ENCODE measurements at places on chromosomes 5 and 9.

GRCh38 chr5:9423571-9423970 is 122.3 kb downstream of the SEMA5A start:
- DNase-seq: no peak

DNA sequence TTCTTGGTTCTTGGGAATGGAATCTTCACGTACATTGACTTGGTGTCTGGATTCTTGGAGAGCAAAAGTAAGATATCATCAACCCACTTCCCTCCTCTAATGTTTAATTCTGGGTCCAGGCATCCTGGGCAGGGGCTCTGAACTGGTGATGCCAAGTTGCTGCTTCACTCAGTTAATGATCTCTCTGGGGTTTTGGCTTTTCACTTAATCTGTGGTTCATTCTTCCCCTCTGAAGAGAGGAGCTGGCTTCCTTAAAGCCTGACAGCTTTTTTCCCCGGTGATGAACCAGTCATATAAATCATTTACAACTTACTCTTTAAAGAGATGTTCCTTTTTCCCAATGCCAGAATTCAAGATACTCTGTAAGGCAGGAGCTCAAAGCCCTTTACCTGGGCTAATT is 65.9 kb downstream of the ARHGAP26 start:
- no peak for DNase-seq

- no peak for DNase-seq
Measured at GRCh38 chr5:150106674-150107426, 20.5 kb upstream of the CSF1R start.

DNA sequence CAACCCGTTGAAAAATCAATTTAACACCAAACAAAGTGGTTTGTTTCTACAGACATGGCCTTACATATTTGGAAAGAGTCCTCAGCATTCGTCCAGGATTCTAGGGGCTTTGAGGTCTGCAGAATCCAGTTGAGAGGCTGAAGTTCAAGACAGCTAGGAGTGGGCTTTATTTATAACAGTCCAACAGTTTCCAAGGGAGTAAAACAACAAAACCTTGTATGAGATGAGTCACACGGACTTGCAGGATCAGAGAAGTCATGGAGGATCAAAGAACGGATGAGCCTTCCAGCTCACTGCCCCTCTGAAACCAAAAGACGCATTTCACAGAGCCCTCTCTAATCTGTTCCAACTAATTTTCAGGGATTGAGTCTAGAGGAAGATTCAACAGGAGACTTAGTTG is 11.1 kb upstream of the ESM1 start:
- DNase-seq: no peak

GRCh38 chr9:2964470-2964869 is 120.6 kb upstream of the PUM3 start:
- DNase-seq: no peak

DNA sequence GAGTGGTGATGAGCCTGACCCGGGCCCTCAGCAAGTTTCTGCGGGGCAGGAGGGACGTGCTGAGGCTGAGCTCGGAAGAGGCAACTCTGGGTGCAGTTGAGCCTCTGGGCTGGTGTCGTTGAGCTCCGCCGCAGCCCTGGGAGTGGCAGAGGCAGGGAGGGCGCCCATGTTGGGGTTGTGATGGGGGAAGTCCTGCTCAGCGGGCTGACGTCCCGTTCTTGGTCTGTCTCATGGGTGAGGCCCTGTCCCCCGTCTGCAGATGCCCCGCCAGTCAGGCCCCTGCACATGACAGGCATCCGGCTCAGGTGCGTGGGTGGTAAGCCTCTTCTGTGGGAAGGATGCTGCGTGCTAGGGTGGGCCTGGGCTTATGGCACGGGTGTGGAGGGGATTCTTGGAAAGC is 64.3 kb downstream of the RXRA start:
- DNase-seq: peak; percentile 30

DNA sequence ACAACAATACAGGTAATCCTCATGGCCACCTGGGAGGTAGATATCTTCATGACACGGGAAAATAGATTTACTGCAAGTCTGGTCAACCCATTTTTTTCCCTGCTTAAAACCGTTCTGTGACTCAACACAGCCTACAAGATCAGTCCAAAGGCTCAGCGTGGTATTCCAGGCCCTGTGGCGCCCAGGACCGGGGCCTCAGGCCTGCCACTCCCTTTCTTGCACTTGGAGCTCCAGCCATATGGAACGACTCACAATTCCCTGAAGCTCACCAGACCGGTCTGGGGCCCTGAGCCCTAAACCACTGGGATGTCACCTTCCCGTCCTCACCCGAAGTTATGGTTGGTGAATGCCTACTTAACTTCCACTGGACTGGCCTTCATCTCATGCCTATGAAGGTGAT is 6.5 kb upstream of the MLANA start:
- DNase-seq: no peak

DNA sequence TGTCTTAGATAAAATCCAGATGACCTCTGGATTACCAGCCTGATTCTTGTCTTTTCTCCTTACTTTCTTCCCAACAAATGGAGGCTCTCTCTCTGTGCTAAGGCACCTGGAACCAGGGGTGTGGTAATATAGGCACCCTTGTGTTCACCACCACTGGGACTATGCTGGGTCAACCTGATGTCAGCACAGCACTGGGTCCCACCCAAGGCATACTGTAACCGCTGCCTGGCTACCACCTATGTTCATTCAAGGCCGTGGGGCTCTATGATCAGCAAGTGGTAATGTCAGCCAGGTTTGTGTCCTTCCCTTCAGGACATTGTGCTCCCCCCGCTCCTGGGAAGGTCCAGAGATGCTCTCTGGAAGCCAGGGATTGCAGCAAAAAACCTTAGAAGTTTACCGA is 283.6 kb downstream of the TMEM232 start:
- DNase-seq: no peak

GRCh38 chr9:72477930-72478518 is 43.4 kb upstream of the TMC1 start:
- no peak for DNase-seq

DNA sequence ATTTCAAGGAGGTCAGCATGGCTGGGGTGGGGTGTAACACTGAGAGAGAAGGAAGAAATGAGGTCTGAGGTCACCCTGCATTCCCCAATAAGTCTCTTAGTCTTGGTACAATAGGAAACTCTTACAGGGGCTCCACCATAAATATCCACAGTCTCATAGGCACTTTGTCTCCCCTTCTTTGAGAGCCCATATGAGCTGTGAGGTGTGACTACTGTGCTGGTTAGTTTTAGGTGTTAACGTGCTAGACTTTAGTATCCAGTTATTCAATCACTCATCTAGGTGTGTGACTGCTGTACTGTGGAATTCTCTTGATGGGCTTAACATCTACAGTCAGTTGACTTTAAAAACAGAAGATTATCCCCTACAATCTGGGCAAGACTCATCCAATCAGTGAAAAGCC is 378.1 kb upstream of the RFX3 start:
- no peak for DNase-seq

GRCh38 chr5:111603446-111603827 is 91.1 kb upstream of the STARD4 start:
- DNase-seq: no peak

- DNase-seq: no peak
Measured at GRCh38 chr9:132049900-132050299, 29.8 kb downstream of the MED27 start.

- no peak for DNase-seq
Measured at GRCh38 chr5:4093236-4093635, 497.6 kb downstream of the IRX1 start.

Data from activated T-helper 1 cell treated with anti-CD3 and anti-CD28 coated beads, Interleukin-2, amount 50 U/mL, for 16 hours (primary cell).